ENCODE measurements at places on chromosomes 13 and 19.

GRCh38 chr19:8150998-8151766 is 1.8 kb upstream of the FBN3 start:
- DNase-seq = no peak

DNA sequence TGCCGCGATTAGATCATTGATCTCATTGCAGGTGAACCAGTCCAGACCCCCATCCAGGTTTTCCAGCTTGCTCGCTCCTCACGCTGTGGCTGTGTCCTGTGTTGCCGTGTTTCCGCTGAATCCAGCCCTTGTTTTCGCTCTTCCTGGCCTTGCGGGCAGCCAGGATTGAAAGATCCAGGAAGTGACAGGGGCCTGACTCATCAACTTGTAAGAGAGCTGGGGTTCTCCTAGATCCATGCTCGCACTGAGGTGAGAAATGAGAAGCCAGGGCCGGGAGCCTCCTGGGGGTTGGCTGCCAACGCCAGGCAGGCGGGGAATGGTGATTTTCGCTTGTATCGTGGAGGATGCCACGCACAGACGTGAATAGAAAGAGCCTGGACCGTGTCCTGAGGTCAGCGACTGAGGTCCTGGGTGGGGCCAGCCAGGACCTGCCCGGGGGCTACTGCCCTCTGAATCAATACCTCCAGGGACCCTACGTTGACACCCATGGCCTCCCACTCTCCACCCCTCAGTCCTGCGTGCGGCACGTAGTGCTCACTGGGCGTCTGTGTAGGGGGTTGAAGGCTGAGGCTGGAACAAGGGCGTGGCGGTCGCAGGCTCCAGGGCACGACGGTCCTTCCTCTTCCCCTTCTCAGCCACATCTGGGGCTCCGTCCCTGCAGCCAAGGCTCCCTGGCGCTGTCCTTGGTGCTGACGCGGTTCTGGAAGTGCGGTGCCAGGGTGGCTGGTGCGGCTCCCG is 7.3 kb upstream of the PTPRH start:
- peak; percentile 66 for DNase-seq

DNA sequence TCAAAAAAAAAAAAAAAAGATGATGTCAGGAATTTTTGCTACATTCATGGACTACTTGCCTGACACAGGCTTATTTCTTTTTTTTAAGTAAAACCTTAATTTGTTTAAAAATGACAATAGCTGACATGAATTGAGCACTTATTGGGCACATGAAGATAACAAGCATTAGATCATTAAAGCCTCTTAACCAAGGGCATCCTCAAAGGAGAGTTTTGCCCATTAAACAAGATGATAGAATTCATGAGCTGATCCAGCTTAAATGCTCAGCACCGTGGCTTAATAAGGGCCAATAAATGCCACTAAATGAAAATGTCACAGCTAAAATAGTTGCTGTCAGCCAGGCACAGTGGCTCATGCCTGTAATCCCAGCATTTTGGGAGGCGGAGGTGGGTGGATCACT is 19.3 kb downstream of the FBXO17 start:
- no peak for DNase-seq

DNA sequence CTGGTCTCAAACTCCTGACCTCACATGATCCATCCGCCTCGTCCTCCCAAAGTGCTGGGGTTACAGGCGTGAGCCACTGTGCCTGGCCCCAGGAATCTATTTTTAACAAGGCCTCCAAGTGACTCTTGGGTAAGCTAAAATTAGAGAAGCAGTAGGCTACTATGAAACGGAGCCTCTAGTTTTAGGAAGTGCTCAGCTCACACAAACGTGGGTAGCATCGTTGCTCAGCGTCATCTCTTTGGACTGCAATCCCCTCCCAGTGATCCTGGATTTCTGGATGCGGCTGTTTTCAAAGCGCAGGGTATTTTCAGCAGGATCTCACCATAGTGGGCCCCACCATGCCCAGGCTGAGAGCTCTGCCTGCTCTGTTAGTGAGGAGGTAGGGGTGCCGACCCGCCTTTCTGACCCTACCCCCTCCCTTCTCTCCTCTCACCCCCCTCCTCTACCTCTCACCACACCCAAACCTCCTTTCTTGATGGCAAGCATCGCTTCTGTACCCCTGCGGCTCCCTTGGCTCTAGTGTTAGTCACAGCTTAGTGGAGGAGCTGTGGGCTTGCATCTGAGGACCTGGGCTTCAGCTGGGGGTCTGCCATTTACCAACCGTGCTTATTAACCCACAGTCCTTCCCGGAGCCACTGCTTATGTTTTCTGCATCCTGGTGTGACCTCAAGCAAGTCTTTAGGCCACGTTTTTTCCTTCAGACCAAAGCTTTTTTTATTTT is 34.2 kb downstream of the GJA3 start:
- DNase-seq = no peak
